ENCODE measurements at places on chromosomes 1 and 21.

- DNase-seq: no peak
Observed at GRCh38 chr1:167373986-167374385, 144.3 kb downstream of the CD247 start.

- DNase-seq: no peak
Observed at GRCh38 chr1:242002072-242002471, 3.2 kb upstream of the MAP1LC3C start.

GRCh38 chr1:111289371-111289770, 1.3 kb upstream of the CHIA start:
- no peak for DNase-seq

GRCh38 chr1:21117597-21118001, 59.1 kb downstream of the EIF4G3 start:
- DNase-seq: no peak

- no peak for DNase-seq
Observed at GRCh38 chr21:26659182-26659581, 86.1 kb upstream of the CYYR1 start.

DNA sequence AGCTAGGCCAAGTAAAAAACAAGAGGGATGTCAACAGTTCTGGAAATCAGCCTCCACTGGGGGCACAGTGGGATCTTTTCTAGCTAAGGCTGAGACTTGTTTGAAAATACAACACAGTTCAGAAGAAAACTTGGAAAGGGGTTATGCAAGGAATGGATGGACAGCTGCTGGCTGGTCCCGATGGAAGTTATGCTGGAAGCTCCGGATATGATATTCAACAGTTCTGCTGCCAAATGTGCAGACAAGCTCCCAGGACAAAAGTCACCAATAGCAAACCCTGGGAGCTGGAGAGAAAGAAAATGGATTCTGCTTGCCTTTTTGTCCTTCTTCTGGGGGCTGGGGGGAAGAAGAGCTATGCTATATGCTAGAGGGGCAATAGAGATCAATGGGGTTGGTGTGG, 14.3 kb downstream of the LMX1A start:
- no peak for DNase-seq

DNA sequence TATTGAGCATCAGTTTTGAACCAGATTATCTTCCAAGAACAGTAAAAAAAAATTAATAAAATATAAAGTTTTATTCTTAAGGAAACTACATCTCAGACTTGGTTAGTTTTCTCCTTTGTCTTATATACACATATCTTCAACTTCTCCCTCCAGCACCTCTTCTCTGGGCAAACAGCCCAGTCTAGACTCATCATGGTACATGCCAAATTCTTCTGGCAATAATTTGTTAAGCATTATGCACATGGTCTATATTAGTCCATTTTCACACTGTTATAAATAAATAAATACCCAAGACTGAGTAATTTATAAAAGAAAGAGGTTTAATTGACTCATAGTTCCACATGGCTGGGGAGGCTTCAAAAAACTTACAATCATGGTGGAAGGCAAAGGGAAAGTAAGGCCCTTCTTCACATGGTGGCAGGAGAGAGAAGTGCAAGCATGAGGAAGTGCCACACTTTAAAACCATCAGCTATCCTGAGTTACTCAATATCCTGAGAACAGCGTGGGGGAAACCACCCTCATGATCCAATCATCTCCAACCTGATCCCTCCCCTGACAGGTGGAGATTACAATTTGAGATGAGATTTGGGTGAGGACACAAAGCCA, 108.7 kb upstream of the RNPC3 start:
- DNase-seq: no peak

GRCh38 chr1:32216566-32216965, 5.6 kb downstream of the TMEM234 start:
- DNase-seq: no peak

GRCh38 chr1:189787201-189787600, 690.5 kb downstream of the BRINP3 start:
- no peak for DNase-seq

DNA sequence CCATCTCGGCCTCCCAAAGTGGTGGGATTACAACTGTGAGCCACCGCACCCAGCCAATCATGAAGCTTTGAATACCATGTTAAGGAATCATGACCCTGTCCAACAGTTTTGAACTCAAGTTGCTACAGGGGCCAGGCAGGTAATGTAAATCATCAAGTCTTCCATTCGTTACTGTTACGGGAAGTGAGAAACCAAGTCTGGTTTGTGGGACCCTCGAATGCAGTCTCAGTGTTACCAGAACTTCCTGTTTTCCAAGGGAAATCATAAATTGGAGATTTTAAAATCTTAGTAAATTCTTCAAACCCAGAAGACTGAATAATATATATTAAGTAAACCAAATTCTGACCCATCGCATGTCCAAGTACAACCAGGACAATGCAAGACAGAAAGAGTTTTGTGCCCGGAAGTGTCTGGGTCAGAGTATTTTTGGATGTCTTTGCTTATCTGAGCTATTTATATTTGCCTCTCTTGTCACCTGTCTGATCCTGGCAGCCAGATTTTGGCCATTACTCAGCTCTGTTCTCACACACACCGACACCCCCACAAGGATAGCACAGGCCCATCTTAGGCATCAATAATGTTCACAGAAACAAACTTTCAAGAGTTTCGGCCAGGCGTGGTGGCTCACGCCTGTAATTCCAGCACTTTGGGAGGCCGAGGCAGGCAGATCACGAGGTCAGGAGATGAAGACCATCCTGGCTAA, 8.8 kb downstream of the ATP5IF1 start:
- no peak for DNase-seq

DNA sequence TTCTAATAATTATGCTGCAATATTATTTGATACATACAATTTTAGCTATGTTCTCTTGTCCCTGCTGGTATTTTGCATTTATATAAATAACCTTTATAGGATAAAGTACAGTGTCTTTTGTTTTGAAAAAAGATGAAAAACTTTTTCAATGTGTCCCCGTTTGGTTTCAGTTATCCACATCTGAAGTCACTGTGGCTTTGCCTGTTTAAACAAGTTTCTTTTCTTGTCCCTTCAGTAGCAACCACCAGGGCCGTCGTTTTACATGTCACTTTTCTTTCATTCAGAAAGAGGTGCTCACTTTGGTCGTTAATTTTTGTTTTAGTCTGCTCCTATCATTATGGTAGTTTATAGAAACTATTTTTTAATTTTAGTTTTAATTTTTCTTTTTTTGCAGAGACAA, 41.4 kb downstream of the RABGAP1L start:
- DNase-seq: no peak

DNA sequence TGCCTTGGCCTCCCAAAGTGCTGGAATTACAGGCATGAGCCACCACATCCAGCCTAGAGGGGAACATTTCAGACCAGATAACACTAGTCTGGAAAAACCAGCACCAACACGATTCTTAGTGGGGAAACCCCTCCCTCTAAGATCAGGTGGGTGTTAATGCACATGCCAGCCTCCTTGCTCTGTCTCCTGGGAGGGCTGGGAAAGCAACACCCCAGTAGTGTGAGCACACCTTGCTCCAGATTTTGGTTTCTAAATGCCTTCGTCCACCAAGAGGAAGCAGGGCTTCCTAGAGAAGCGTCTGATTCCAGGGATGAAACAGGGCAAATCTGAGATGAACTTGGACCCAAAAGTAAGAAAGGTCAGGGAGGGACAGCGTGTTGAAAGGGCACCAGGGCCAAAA, 2.2 kb upstream of the KRTAP10-4 start:
- no peak for DNase-seq

GRCh38 chr1:17819129-17819802, 64.1 kb downstream of the ACTL8 start:
- no peak for DNase-seq

DNA sequence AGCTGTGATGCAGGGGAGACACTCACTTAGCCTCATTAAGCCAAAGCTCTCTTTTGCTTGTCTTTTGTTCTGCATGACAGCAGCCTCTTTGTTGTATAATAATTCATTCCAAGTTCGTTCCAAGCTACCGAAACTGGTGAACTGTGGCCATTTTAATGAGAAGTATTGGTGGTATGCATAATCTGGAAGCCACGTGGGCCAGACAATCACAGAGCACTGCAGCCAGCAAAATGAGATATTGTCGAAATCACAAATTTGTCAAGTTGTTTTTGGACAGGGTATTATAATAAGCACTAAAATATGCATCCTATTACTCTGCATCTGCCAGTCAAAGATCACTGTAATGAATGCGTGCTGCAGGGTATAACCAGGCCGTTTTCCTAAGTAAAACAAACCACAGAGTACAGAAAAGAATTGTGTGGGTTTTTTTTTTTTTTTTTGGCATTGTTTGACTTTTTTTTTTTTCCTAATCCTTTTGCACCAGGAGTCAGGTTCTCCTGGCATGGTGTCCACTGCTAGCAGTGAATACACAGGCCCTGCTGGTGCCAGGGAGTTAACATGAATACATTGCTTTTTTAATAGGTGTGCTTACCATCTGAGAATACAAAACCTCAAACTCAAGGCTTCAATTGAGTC, 423.9 kb downstream of the PTBP2 start:
- no peak for DNase-seq

GRCh38 chr1:107706182-107706581, 258.8 kb downstream of the VAV3 start:
- no peak for DNase-seq

DNA sequence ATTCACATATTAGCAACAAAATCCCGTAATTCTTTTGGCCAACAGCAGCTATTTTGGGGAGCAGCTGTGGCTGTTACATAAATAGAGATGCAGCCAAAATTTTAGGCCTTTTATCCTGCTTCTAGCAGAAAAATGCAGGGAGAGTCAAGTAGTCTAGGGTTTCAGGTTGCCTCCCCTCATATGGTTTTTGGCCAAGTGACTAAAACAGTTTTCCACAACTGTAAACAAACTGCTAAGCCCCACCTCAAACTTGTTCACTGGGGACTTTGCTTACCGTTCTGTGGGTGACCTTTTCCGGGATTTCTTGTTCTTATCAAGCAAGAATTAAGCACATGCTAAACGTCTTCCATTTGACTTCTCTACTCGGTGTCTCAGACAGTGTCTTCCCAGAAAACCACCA, 133.4 kb downstream of the EDEM3 start:
- no peak for DNase-seq

- no peak for DNase-seq
Observed at GRCh38 chr1:37035796-37036666, 1.7 kb upstream of the GRIK3 start.

GRCh38 chr1:108521990-108522393, 37.9 kb upstream of the EEIG2 start:
- no peak for DNase-seq

- no peak for DNase-seq
Observed at GRCh38 chr1:182698971-182699370, 14.6 kb upstream of the RGS8 start.

DNA sequence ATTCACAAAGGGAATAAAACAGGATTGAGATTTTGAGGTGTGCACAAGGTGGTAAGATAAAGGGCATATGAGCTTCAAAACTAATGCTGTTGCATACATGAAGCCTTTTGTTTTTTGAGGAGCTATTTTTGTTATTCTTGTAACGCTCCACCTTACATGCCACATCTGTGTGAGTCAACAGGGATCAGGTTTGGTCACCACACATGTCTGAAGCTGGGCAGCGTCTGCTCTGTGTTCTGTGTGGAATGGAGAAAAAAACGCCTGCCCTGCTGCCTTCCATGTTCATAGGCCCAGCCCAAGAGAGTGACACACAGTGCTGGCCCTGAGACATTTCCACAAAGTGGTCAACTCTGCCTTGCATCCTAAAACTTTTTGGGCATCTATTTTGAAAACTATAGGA, 67.7 kb downstream of the MPZL1 start:
- no peak for DNase-seq

GRCh38 chr1:172724765-172725613, 66.1 kb downstream of the FASLG start:
- DNase-seq: no peak

DNA sequence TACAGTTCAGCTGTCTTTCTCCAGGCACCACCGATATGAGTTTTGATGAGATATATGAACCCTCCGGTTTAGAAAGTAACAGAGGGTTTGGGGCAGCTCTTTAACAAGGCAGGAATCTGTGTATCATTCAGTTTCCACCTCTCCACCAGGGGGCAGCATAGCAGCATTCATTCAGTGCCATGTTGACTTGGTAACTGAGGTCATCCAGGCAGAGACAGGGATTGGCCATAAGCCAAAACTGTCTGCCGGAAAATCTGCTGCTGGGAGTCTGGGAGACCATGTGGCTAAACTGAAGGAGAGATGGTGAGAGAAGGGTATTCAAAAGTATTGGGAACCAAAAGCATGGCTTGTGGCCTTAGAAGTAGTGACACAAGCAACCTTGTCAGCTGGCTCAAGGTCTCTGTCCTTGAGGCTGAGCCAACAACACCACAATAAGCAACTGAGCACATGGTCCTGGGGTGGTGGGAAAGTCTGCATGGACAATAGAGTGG, 98.5 kb downstream of the LMX1A start:
- DNase-seq: no peak

GRCh38 chr1:110336300-110337039, 2.7 kb upstream of the RBM15 start:
- no peak for DNase-seq

Data from activated gamma-delta T cell (primary cell).